ENCODE measurements at places on chromosomes 3 and 15. TPM values are rescaled to one million over a fixed set of nuclear protein-coding genes. Genes with fewer than 3 reads are reported as not detected.

MESP2 gene
- total RNA-seq: under 0.01 TPM

CDC25A gene
- 1.2 TPM for total RNA-seq

PLIN1 gene
- 0.53 TPM for total RNA-seq

KY gene
- total RNA-seq: not detected

SLC9A9 gene
- total RNA-seq: 1.8 TPM

BOC gene
- total RNA-seq: 12.2 TPM

MUSTN1 gene
- total RNA-seq: not detected

ANO10 gene
- 54.1 TPM for total RNA-seq

Data from myometrial cell (primary cell).